ENCODE measurements at places on chromosomes 11 and 22.

DNA sequence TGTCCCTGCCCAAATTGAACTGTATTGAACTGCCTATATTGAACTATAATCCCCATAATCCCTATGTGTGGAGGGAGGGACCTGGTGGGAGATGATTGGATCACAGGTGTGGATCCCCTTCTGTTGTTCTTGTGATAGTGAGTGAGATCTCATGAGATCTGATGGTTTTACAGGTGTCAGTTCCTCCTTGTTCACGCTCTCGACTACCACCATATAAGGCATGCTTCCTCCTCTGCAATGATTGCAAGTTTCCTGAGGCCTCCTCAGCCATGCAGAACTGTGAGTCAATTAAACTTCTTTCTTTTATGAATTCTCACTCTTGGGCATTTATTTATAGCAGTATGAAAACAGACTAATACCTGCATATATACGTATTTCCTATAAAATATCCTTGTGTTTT lies 206.5 kb upstream of the PDGFD start:
- DNase-seq, result no peak

DNA sequence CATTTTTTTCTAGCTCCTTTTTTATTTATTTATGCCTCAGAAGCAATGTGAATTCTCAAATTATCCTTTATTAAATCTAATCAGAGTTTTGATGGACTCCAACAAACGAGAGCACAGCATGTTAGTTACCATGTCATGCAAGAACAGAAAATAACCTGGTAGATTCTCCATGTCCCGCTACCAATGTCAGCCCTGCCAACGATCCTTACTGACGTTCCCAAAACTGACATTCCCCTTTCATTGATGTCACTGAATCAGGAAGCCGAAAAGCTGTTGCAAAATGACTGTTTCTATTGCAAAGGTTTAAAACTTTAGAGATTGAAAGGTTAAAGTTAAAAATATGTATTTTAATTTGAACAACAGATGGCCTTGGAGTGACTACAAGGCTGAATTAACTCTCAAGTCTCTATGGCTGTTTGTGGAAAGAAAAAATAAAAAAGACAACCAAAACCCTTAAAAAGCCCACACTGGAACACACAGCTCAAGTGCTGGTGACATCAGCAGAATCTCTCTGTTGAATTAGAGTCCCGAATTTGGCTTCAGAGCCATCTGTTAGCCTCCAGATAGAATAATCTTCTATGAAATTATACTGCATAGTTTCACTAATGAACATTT lies 96.8 kb downstream of the BDNF start:
- no peak for DNase-seq

DNA sequence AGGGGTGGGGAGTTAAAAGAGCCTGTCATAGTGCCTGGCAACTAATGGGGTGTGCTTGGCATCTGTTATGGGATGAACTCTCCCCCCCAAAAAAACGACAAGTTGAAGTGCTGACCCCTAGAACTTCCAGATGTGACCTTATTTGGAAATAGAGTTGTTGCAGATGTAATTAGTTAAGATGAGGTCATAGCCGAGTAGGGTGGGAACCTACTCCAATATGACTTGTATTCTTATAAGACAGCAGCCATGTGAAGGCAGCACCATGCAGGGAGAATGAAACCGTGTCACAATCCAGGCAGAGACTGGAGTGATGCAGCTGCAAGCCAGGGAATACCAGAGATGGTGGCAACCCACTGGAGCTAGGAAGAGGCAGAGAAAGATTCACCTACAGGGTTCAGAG lies 394.5 kb downstream of the TENM4 start:
- DNase-seq, result no peak

GRCh38 chr22:48346311-48346710 lies 1481.4 kb downstream of the BRD1 start:
- DNase-seq, result no peak

DNA sequence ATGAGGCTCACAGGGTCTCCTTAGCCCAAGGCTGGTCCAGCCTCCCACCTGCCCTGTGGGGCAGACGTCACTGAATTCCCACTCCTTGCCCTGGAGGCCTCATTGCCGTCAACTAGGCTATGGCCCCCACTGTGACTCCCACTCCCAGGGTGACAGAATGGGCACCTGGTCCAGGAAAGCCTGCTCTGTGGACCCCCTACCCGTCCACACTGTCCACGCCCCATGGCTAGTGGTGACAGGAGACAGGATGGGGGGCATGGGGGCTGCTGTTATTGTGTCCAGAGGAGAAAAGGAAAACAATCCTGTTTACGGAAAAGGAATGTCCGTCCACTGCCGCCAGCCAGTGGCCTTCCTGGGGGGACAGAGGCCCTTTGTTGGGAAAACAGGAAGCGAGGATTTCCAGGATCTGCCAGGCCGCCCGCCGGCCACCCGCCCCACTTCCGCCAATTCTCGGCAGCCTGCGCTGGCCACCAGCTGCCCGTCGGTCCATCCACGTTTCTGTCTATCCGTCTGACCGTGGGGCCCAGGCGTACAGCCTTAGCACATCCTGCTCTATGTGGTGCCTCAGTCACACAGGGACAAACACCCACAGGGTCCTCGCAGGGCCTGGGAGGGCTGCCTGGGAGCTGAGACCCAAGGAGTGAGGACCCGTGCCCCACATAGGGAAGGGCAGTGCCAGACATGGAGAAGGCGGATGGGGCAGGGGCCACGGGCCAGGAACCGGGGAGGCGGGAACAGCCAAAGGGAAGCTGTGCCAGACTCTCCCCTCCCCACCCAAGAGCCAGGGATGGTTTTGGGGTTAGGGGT lies 19.5 kb downstream of the CRELD2 start:
- no peak for DNase-seq

DNA sequence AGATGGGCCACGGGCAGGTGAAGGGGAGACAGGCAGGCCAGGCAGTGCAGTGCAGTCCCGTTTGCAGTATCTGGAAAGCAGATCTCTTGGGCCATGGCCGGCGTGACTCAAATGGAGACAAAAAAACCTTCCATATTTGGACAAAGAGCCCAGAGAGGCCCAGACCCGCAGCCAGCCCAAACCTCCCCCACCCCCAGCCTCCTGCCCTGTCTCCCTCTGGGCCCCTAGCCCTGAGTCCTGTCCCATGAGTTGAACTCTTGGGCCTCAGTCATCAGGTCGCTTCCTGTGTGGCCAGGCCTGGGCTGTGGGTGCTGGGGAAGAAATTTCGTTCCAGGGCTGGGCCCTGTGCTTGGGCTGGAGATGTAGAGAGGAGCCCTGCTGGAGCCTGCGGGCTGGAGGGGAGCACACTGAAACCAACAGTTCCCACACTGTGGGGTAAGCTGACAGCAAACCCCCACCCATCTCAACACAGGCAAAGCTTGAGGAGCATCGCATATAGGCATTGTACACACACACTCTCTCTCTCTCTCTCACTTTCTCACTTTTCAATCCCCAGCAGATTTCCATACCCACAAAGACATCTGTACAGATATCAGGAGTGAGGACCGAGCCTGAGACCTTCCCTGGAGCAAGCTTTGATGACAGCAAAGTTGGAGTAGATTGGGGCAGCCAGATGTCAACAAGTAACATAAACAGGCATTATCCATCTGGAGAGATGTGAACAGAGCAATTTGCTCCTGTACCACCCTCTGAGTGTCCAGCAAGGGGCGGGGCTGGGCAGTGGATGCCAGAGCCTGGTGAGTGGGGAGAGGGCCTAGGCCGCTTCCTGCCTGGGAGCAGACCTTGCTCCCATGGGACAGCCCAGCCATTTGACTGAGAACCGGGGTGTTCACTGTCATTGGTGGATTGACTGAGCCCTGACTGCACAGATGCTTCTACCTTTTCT lies 17.2 kb downstream of the ARHGEF17 start:
- no peak for DNase-seq

DNA sequence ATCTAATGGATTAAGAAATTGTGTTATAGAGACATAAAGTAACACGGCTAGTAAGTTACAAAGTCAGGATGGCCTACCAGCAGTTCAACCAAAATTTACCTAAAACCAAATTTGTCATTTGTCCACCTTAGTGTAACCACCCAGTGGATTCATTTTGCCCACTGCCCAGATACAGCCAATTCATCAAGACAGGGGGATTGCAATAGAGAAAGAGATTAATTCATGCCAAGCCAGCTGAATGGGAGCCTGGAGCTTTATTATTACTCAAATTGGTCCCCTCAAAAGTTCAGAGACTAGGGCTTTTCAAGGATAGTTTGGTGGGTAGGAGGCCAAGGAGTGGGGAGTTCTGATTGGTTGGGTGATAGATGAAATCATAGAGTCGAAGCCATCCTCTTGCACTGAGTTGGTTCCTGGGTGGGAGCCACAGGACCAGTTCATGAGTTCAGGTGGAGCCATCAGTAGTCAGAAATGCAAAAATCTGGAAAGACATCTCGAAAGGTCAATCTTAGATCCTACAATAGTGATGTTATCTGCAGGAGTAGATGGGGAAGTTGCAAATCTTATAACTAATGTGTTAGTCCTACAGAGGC lies 304.2 kb upstream of the CADM1 start:
- DNase-seq, result no peak

GRCh38 chr11:123924027-123924426 lies 15.4 kb upstream of the OR4D5 start:
- no peak for DNase-seq

- no peak for DNase-seq
Measured at GRCh38 chr22:26045051-26045450, 124.2 kb upstream of the SEZ6L start.

GRCh38 chr11:130122141-130122575 lies 37.4 kb upstream of the ST14 start:
- no peak for DNase-seq

DNA sequence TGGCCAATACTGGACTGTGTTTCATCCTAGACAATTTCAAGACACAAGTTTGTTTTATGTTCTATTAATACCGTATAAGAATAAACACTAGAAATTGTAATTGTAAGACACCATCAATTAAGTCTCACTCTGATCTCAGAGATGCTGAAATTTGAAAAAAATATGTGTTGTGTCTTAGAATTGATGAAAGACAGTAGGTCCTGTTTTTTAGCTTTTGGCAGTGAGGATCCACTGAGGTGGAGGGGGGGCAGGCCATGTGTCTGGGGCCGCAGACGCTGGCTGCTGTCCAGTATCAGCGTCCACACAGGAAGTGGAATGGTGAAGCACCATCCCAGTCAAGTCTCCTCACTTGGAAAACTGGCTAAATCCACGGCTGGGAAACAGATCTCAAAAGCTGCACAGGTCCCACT lies 22.5 kb upstream of the ALG8 start:
- DNase-seq, result no peak

DNA sequence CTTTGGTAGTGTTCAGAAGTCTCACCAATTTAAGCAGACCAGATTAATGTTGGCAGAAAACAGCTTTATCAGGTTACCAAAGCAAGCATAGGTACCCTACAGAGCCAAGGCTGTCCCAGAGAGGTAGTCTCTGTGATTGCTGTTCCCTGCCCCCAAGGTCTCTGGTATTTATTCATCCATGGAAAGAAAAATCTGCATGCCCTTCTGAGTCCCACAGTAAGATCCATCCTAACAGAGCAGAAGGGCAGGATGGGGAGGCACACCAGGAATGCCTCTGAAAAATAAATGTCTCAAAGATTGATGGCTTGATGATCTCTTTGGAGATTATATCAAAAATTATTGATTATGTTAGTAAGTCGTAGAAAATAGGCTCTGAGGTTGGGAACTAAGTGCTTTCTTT lies 122.8 kb downstream of the FAT3 start:
- no peak for DNase-seq

DNA sequence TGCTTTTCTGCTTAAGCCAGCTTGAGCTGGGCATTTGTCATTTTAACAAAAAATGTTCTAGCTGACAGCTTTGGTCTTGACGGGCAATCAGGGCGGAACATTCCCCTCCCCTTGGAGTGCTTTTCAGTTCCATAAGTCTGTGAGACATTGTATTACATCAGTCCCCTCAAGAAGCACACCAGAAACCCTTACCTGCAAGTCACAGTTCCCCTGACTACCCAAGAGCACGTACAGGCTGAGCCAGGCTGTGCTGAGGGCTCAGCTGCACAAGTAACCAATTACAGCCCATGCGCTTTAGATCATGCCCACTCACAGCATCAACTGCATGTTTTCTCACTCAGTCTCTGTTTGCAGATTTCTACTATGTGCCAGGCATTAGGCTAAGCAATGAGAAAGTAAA lies 19.1 kb downstream of the HIRA start:
- DNase-seq, result no peak

DNA sequence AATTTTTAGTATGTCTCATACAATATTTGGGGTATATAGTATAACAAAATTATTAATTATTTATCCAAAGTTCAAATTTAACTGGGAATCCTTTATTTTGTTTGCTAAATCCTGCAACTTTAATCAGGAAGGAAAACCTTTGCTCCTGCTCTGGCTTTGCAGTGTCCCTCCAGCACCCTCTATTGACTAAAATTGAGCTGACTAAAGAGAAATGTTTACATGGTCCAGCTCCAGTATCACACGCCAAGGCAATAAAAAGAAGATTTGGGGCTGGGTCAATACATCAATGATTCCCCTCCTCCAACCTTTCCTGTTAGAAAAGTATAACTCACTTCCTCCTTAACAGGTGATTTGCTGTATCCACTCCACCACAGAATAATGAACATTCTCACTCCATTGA lies 153.0 kb upstream of the LRRC4C start:
- DNase-seq, result no peak

GRCh38 chr11:50080256-50080655 lies 47.6 kb downstream of the OR4C45 start:
- no peak for DNase-seq

GRCh38 chr11:127844876-127845275 lies 742.5 kb downstream of the ETS1 start:
- DNase-seq, result no peak

- no peak for DNase-seq
Measured at GRCh38 chr11:1006762-1007161, 29.8 kb downstream of the MUC6 start.

DNA sequence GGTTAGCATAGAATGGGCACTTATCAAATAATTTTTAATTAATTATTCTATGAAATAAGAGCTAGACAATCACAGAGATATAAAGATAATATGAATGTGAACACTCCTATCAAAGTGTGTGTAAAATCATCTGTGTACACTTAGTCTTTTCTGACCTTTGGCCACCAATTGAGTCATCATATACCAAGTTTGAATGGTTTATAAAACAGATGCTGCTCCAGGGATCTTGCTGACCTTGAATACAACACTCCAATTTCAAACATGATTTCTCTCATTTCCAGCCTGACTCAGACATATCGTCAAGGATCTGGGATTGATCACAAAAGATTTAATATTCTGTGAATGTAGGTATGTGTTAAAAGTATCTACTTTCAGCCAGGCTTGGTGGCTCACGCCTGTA lies 2.9 kb upstream of the OR51V1 start:
- no peak for DNase-seq

- no peak for DNase-seq
Measured at GRCh38 chr22:39967996-39968972, 8.1 kb downstream of the TMA7B start.

GRCh38 chr11:47351156-47352126 lies 1.1 kb downstream of the MYBPC3 start:
- DNase-seq, result no peak

Measured in cortex of kidney (tissue), 1 donor.